Brain pericyte (primary cell): ENCODE measurements at places on chromosomes 2 and 18.

- DNase-seq, result no peak
Observed at GRCh38 chr18:49924293-49924983, 111.1 kb upstream of the ACAA2 start.

DNA sequence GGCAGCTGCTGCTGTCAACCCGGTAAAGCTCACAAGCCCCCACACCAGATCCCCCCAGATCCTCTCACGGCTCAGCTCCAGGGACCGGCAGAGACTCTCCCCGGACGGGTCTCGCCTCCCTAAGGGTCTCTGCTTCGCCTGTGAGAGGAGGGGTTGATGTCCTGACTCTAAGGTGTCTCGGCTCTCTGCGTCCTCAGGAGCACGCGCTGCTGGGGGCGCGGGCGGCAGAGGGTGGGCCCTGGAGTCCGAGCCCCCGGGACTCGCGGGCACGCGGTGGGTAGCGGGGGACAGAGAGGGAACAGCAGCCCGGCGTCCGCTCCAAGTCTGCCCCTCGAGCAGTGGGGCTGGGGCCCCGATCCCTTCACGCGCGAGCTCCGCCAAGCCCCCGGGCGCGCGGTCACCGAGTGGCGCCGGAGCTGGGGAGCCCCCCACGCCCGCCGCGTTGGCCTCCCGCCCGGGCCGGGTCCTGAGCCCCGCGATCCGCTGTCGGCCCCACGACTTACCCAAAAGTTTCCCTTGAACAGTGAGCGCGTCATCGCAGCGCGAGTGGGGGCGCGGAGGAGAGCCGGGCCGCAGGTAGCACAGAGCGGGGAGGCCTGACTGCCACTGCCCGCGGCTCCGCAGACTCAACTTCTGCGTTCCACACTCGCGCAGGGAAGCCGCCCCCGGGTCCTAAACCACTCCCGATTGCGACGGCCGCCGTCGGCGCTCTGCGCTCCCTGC is at the start of gene PSTPIP2:
TSS of gene PSTPIP2 (minus strand) at position 608 of the 723 bp plus-strand sequence. CDS start at position 536, 72 bp downstream.
- no peak for DNase-seq

DNA sequence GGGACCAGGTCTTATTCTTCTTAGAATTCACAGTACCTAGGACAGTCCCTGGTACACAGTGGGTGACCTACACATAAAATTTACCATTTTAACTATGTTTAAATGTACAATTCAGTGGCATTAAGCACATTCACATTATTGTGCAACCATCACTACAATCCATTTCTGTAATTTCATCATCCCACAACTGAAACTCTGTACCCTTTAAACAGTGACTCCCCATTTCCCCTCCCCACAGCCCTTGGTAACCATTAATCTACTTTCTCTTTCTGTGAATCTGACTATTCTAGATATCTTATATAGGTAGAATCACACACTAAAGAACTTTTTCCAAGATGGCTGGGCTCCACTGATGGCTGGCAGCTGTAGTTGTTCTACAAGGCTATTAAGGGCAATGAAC is 41.6 kb downstream of the GFPT1 start:
- no peak for DNase-seq

- DNase-seq, result no peak
Observed at GRCh38 chr2:66824926-66825325, 390.0 kb downstream of the MEIS1 start.

- no peak for DNase-seq
Observed at GRCh38 chr18:2392446-2392845, 178.9 kb downstream of the METTL4 start.

DNA sequence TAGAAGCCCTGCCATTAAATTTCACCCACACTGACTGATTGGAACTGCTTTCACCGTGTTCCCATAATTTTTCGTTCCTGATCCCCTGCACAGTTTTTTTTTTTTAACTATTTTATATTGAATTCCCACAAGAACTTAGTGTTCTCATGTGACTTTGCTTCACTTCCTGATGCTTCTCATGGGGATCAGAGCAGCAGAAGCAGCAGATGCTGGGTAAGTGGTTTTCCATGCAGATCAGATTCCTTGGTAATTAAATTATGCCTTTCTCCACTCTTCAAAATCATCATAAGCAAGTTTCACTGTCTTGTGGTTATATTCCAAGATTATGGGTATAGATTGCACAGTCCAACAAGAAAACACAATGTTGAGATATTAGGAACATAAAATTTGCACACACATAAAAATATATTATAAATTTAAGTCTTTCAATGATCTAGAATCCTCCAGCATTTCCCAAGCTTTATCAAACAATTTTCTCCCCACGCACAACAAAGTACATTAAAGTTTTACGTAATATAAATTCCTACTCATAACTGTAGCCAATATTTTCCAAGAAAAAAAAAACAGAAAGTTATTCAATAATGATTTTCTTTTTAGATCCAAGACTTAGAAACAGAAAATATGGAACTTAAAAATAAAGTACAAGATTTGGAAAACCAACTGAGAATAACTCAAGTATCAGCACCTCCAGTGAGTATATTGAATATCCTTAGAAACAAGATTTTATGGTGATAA is 277.9 kb downstream of the GULP1 start:
- no peak for DNase-seq

DNA sequence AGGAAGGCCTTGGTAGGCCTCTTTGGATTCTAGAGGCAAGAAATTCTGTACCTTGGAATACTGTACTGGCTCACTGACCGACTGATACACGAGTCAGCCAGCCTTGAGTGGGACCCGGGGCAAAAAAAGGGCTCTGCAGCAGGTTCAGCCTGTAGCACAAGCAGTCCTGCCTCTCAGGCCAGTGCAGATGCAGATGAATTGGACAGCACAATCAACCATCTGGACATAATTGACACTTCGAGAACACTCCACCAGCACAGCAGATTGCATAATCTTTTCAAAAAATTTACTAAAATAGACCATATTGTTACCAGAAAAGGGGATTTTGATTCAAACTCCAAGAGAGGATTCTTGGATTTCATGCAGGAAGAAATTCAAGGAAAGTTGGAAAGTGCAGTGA is 241.6 kb downstream of the RPIA start:
- DNase-seq, result no peak
